ENCODE measurements at places on chromosomes 16 and 17. TPM values are rescaled to one million over a fixed set of nuclear protein-coding genes. Genes with fewer than 3 reads are reported as not detected.
A peak's percentile ranks its signal among the peaks of the same experiment; 100 is the strongest.

GRCh38 chr16:86219655-86220445 lies 290.5 kb upstream of the FOXF1 start:
- DNase-seq: no peak

- DNase-seq: no peak
Observed at GRCh38 chr17:6361733-6362132, 73.2 kb downstream of the AIPL1 start.

DNA sequence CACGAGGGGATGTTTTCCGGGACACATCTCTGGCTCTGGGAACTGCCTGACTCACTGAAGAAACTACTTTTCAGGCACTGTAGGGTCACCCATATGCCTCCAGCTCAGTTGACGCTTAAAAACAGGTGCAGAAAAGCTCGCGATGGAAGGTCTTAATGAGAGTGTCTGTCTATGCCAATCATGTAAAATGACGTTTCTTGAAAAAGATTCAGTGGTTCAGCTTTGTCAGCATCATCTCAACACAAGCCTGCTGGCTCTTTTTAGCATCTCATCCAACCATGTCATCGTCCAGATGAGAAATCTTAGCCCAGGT lies 27.5 kb downstream of the OR1D5 start:
- DNase-seq: peak; percentile 71

DNA sequence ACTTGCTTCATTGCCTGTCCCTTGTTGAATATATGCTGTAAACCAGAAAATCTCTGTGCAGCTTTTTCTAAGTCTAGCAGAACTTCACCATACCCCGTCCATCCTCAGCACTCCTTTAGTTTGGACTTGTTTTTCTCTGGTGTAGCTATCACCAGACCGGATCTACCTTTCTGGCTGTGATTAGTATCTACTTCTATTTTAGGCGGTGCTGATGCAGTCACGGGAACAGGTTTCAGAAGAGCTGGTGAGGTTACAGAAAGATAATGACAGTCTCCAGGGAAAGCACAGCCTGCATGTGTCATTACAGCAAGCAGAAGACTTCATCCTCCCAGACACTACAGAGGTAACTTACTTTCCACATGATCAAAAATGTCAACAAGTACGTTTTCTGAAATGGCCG lies 46.4 kb downstream of the NUP88 start:
- no peak for DNase-seq

- DNase-seq: no peak
Observed at GRCh38 chr17:69323806-69324205, 3.1 kb downstream of the ABCA5 start.

- no peak for DNase-seq
Observed at GRCh38 chr17:75614006-75614405, 19.2 kb upstream of the SMIM5 start.

DNA sequence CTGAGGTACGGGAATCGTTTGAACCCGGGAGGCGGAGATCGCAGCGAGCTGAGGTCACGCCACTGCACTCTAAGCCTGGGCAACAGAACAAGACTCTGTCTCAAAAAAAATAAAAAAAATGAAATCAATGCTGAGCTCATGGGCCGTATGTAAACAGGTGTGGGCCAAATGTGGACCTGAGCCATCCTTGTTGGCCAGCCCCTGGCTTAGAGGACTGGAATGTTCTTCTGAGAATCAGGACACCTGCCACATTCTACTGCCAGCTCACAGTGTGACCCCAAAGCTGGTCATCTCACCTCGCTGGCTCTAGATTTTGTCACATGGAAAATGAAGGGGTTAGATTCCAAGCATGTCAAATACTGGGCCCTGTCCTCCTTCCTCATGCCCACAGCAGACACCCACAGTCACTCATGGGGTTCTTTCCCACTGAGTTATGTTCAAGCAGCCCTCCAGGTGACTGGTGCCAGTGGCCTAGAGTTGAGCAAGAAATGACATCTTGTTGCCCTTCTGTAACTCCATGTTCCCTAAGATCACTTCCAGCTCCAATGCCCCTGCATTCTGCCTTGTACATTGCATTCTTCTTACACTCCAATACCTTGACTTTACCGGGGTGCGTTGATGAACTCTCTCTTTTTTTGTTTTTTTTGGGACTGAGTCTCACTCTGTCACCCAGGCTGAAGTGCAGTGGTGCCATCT lies 110.6 kb downstream of the ABCC1 start:
- peak; percentile 49 for DNase-seq

- no peak for DNase-seq
Observed at GRCh38 chr17:3804503-3804931, 3.5 kb upstream of the ITGAE start.

- DNase-seq: peak; percentile 19
Observed at GRCh38 chr17:5870231-5870953, 199.8 kb upstream of the WSCD1 start.

GRCh38 chr16:50154420-50154950 lies 1.4 kb downstream of the TENT4B start:
- DNase-seq: peak; percentile 34

- no peak for DNase-seq
Observed at GRCh38 chr16:4641306-4641687, 16.7 kb downstream of the MGRN1 start.

GRCh38 chr17:43219001-43219400 lies 7.3 kb downstream of the TMEM106A start:
- no peak for DNase-seq

GRCh38 chr16:324451-325334 lies 27.8 kb downstream of the AXIN1 start:
- no peak for DNase-seq

- DNase-seq: no peak
Observed at GRCh38 chr17:46020023-46020761, 21.1 kb downstream of the STH start.

- DNase-seq: no peak
Observed at GRCh38 chr17:76379275-76379641, 5.2 kb upstream of the SPHK1 start.

- DNase-seq: no peak
Observed at GRCh38 chr17:6684460-6684783, 28.7 kb downstream of the SLC13A5 start.

DNA sequence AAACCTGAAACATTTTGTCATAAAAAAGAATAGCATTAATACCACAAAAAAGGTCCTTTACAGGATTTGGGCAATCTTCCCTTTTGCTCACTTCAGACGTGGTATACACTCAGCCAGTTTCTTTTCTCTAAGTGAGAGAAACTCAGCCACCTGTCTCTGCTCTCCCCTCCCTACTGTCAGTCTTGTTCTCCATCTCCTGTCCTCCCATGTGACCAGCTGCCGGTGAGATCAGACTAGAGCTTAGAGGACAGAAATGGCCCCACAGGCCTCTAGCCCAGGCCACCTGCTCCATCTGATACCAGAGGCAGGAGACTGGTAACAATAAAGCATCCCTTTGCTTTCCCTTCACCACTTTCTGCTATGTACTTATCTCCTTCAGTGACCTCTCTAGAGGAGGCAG lies 34.9 kb downstream of the CMC2 start:
- peak; percentile 88 for DNase-seq

GRCh38 chr17:17681744-17682292 lies 560 bp downstream of the RAI1 start:
- DNase-seq: no peak

GRCh38 chr17:5950878-5951277 lies 119.3 kb upstream of the WSCD1 start:
- DNase-seq: no peak

DNA sequence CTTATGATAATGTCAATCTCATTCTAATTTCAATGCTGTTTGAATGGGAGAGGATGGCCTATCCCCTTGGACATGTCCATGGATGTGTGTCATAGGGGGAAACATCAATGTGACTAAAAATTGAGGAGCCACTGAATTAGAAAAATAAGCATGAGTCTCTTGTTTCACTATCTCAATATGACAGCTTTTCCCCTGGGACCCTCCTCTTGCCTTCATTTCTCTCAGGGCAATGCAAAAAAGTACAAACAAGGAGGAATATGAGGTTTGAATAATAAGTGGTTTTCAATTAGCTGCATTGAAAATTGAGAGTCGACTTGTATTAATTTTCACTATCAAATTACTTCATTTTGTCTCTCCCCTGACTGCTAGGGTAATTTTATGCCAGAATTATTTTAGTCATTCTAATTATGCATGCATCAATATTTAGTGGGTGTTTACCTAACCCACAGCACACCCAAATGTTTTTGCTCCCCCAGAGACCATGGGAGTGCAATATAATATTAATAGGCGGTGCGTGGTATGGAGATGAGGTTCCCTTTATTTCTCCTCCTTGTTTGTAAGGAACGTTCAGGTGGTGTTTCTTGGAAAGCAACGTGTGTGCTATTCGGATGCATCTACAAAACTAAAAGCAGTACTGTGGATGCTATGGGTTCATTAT lies 6.8 kb upstream of the SDR42E1 start:
- no peak for DNase-seq

GRCh38 chr16:17260276-17260849 lies 210.4 kb downstream of the XYLT1 start:
- no peak for DNase-seq

DNA sequence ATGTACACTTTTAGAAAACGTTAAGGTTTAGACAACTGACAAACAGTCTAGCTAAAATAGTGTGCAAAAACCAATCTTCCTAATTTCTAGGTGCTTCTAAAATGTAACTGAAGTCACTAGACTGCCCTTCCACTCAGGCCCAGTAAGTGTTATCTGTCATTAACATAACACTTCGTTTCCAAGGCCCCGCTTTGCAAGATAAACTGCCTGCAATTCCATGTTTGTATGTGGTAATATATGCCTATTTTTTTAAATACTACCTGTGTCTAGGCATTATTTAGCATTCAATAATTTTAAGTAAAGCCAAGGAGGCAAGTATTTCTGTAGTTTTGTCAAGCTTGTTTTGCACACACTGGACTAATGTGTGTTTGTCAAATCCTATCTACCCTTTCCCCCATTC lies 3.2 kb downstream of the USP32 start:
- DNase-seq: no peak

DNA sequence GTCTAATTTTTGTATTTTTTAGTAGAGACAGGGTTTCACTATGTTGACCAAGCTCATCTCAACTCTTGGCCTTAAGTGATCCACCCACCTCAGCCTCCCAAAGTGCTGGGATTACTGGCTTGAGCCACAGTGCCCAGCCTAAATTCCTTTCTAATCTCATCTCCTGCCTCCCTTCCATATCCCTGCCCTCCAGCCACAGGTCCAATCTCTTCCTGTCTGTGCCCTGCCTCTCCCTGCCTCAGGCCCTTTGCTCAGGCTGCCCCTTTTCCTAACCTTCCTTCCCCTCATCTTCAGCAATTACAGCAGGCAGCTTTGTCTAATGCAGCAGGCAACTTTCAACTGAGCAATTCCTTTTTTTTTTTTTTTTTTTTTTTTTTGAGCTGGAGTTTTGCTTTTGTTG lies 46.8 kb downstream of the CFAP20 start:
- no peak for DNase-seq

DNA sequence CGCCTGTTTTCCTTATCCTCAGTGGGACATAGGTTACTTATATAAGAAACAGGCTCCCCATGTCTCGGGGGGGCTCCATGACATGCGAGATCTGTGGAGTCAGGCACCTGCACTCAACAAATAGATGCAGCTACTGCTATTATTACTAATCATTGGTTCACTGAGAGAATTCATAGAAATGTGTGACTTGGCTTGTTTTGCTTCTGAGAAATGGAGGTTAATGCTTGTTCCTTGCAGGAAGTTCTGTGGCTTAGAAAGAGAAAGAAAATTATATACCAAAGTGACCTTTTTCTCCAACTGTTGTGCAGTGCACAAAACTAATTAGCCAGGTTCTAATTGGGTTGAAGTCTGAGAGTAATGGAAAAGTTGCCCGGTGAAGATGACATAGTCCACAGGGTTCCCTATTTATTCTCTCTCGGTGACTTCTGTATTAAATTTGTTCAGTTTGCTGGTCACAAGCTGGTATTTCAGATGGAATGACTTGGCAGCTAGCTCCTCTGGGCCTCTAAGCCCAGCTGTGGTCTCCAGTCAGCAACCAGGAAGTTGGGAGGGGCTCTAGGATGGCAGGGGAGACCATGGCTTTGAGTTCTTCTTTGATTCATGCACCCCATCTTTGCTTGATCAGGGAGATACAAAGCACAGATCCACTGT lies 17.6 kb upstream of the MAF start:
- DNase-seq: no peak

GRCh38 chr17:43327421-43327820 lies 71.4 kb upstream of the ARL4D start:
- no peak for DNase-seq

GRCh38 chr17:43151880-43152456 lies 19.0 kb upstream of the NBR1 start:
- peak; percentile 20 for DNase-seq

GRCh38 chr17:10067446-10068143 lies 130.8 kb downstream of the GAS7 start:
- DNase-seq: no peak

DNA sequence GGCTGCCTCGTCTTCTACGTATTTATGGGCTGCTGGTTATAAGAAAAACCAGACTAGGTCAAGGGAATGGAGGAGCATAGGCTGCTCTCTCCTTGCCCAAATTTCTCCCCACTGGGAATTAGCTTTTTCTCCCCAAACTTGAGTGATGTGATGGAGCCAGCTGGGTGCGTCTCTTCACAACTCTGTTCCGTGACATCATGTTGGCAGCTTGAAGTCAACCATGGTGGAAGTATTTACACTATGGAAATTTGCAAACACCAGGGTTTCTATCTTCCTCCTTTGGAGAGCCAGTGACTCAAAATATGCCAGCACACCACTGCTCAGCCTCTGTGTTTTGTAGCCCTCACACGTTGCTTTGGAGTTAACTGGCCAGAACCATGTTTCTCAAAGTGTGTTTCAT lies 78.1 kb downstream of the OR1D5 start:
- DNase-seq: no peak

Gene UNC45B
- total RNA-seq: 287 TPM

Gene KRT36
- not detected for total RNA-seq

Gene DOC2B
- 0.03 TPM for total RNA-seq

Gene RNFT1
- total RNA-seq: 12.5 TPM

Gene CCL7
- not detected for total RNA-seq

Gene TCAP
- 10.1 TPM for total RNA-seq

Gene TTLL6
- not detected for total RNA-seq

Gene TP53TG3C
- total RNA-seq: not detected

Gene CA7
- 3.4 TPM for total RNA-seq

Gene KCNG4
- 0.05 TPM for total RNA-seq

Gene CCDC200
- not detected for total RNA-seq

Gene ARSG
- 15.0 TPM for total RNA-seq

Gene CRYBA1
- not detected for total RNA-seq

Gene ANKS4B
- total RNA-seq: 0.03 TPM

Gene MYH1
- 1.8 TPM for total RNA-seq

Gene JPH3
- total RNA-seq: not detected

Gene PRKCA
- total RNA-seq: 8.6 TPM

Data from myocyte (in vitro differentiated cells).